ENCODE measurements at places on chromosomes 5 and 9. TPM values are rescaled to one million over a fixed set of nuclear protein-coding genes. Genes with fewer than 3 reads are reported as not detected.

DNA sequence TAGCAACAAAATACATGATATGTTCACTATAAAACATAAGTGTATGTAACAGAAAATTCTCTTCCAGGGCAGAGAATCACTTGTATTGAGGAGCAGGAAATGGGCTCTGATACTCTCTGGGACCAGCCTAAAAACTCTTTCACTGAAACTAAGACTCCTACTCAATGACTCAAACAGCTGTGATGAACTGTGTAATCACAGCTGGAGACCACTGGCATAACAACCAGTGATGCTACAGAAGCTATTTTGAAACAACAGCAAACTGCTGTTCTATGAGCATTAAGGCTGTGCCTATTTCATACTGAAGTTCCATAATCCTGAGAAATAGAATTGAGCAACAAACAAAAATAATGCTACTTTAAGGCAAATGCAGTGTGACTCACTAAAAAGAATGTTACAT, 594.0 kb downstream of the HINT1 start:
- no peak for DNase-seq

F12 gene
- total RNA-seq, result 2.6 TPM

WNK2 gene
- total RNA-seq, result 96.1 TPM

- DNase-seq, result no peak
Measured at GRCh38 chr5:116371431-116371830, 203.2 kb downstream of the SEMA6A start.

NFIB gene
- total RNA-seq, result 57.9 TPM

ENHO gene
- total RNA-seq, result 0.47 TPM

TMEM252 gene
- not detected for total RNA-seq

DNA sequence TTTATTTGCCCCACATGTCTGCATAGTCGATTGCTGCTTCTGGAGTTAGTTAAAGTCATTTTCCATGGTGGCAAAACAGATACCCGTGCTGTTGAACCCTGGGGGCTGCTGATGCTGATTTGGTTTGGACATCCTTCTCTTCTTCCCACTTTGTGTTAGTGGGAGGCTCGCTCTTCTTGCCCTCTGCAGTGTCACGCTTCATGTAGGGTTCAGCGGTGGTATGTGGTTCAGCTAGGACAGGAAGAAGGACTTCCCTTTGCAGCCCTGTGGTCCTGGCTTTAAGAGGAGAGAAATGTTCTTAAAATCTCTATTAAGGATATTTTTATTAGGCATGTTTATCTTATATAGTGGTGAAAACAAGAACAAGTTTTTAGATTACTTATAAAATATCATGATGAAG, 36.2 kb downstream of the SLC36A1 start:
- no peak for DNase-seq

Measured in pancreas (tissue), 10 donors.